ENCODE measurements at places on chromosomes 2 and 18. TPM values are rescaled to one million over a fixed set of nuclear protein-coding genes. Genes with fewer than 3 reads are reported as not detected.

DNA sequence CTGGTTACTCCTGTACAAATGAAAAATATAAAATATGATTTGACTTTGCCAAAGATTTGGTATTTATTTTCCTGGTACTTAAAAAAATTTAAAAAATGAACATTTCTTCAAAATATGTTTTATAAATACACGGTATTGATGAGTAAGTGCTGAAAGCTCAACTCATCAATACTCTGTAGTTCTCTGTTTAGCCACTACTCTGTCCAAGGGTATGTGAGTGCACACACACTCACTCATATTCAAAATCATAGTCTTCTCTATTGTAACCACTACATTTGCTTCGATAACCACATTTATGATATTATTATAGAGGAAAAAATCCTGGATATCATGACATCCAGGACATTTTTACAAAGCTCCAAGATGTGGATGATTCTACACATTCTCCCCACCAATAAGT is 40.1 kb upstream of the GALNT5 start:
- no peak for DNase-seq

Gene LCT
- total RNA-seq = not detected

GRCh38 chr2:232239951-232240681 is 138.4 kb upstream of the ALPP start:
- no peak for DNase-seq

- no peak for DNase-seq
These were observed 2.1 kb downstream of the STK39 start for GRCh38 chr2:168245074-168245825.

Gene RGPD3
- 0.36 TPM for total RNA-seq

DNA sequence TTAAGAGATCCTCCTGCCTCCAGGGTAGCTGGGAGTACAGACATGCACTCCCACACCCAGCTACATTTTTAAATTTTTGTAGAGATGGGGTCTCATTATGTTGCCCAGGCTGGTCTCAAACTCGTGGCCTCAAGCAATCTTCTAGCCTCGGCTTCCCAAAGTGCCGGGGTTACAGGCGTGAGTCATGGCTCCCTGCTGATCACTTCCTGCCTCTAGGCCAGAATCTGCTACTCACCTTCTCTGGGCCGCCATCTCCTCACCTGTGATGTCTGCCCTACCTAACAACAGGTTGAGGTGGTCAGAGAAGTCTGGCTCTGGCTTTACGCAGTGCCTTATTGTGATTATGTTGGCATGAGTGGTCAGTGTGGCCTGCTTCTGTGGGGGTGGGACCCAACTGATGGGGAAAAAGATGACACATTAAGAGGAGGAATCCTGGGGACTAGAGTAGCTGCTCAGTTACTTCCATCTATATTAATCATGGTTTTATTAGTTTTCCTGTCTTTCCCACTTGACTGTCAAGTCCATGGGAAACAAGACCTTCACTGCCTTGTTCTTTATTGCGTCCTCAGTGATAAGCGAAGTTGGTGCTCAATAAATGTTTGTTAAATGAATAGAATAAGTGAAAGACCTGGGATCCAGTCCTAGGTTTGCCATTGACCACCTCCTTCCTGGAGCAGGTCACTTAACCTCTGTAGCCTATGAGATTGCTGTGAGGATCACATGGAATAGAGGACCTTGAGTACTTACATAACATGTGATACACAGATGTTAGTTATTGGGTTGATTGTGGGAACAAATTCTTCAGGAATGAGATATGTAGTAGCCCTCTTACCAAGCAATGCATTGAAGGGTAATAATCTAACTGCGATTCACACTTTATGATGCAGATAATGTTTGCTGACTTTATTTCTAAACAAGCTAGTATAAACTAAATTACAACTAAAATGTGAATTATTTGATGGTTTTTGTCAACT is 15.7 kb downstream of the KCTD1 start:
- no peak for DNase-seq

DNA sequence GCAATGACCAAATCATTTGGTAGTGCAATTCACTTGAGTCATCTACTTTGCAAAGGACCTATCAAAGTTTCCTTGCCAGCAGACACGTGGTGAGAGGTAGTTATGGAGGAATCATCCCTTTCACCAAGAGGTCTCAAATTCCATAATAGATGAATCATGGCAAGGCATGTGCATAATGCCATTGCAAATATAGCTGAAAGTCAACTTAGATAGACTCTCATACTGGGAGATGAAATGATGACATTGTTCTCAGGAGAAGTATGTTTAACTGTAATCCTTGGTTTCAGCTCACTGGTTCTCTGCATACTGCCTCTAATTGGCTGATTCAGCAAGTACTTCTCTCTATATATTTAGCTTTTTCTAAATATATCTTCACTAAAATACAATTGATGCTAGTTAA is 57.2 kb downstream of the CALCRL start:
- no peak for DNase-seq

DNA sequence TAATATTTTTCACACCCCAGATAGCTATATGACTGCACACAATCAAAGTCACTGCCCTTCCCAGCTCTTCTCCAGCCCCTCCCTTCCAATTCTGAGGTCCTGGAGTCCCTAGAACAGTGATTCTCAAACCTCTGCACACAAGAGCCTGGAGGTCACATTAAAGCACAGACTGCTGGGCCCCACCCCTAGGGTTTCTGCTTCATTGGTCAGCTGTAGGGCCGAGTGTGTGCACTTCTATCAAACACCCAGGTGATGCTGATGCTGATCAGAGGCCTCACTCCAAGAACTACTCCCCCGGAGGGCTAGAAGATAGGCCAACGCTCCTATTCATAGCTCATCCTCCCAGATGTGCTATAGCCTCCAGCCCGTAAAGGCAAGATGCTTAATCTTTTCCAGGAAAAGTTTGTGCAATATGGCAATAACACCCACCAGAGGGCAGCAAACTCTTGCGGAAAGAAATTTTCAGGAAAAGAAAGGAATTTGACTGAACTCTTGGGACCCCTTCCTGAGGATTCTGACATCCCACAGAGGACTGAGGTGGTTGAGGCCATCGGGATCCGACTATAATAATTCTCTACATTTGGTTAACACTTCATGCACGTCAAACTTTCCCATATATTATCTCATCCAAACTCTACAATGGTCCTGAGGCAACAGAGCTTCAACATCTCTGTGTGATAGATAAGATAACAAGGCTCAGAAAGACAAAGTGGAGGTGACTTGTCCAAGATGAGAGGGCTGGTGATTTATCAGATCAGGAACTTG is 194.2 kb upstream of the PKDCC start:
- no peak for DNase-seq

Gene CFAP210
- not detected for total RNA-seq

GRCh38 chr2:66433945-66434678 is 813 bp upstream of the MEIS1 start:
- DNase-seq = peak; percentile 88

Measured in sigmoid colon (tissue), 7 donors.